Esophagus muscularis mucosa (tissue), 4 donors: ENCODE measurements at places on chromosomes 2 and 18. TPM values are rescaled to one million over a fixed set of nuclear protein-coding genes. Genes with fewer than 3 reads are reported as not detected.

- no peak for DNase-seq
These were observed 134.6 kb downstream of the TSN start for GRCh38 chr2:121890041-121890440.

DNA sequence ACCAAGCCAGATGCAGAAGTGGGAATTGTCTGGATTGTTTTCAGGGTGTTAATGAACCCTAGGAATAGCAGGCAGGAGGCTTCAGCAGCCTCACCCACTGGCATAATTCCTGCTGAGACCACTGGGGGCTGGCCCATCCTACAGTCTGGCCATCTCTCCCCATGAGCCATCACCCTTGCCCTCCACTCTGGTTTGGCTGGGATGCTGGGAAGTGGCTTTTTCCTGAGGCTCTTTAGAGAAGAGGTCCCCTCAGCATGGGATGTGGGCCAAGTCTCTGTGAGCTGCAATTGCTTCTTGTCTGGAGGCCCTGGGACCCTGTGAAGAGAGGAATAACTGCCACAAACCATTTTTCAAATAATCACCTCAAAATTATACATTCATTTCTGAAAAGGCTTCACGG, 4.0 kb downstream of the TCF7L1 start:
- no peak for DNase-seq

DNA sequence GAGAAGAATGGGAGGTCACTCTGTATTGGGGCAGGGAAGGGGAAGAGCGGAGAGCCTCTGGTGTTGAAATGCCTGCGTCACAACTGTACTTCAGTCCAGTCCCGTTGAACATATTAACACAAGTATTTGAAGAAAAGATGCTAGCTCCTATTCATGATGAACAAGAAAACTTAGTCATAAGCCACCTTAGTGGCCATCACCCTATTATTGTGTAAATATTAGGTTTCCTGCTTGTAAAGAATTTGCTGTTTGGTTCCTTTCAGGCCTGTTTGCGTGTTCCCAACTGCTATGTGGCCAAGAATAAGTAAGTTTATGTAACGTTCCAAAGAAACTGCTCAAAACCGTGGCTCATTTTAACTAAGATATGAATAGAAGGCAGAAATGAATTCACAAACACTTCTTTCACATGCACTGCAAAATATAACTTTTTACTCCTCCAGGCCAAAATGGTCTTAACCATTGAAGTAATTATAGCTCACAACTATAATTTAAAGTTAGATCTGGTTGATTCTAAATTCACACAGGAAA, 204.3 kb downstream of the ZNF385B start:
- DNase-seq = no peak

DNA sequence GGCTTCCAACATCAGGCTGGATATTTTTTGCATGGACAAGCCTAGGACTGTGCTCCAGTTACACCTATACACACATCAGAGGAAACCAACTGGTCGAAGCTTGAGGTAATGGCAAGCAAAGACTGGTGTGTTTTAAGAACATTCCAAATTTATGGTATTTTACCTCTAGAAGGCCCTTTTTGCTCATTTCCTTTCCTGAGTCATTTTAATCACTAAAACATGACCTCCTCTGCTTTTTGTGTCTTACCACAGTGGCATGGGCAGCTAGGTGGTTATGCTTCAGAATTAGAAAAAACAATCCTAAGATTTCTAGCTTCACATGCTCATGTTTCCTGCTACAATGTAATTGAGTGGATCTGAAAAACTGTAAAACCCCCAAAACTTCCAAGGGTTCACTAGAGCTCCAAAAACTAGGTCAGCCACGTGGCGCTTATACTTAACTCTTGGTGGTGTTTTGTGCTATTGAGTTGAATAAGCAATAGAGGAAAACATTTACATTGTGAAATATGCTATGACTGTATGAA, 30.6 kb upstream of the CHRNA1 start:
- no peak for DNase-seq

DNA sequence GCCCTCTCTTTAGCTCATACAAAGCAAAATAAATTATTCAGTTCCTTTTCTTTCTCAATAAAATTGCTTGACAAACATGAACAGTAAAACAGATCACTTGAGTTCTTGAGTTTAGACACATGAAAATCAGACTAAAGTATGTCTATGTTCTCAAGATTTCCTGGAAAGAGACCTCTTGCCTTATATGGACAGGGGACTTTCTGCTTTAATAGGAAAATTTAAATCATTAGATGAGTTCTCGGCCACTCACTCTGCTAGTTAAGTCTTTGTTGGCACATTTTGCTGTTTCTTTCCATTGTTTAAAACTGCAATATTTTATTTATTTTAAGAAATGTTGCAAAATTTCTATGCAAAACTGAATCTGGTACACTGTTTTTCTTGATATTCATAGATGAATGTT, 207.8 kb downstream of the RND3 start:
- no peak for DNase-seq

Gene PKP4
- 131 TPM for total RNA-seq

- no peak for DNase-seq
These were observed 23.9 kb downstream of the SPTBN1 start for GRCh38 chr2:54480025-54480424.

DNA sequence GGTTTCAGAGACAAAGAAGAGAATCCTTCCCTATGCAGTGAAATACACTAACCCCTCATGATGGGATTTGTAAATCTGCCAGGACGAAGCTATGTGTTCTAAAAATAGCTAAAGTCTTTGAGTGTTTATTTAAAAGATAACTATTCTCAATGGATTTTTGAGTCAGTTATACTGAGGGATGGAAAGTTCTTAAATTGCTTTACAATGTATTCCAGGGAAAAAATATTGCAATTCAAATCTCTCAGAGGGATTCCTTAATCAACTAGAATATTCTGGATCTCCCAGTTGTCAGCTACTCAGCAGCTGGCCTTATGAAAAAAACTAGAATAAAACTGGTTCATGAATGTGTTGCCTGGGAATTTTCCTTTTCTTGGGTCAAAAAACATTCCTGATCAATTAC, 312.4 kb downstream of the PLCL1 start:
- DNase-seq = no peak

DNA sequence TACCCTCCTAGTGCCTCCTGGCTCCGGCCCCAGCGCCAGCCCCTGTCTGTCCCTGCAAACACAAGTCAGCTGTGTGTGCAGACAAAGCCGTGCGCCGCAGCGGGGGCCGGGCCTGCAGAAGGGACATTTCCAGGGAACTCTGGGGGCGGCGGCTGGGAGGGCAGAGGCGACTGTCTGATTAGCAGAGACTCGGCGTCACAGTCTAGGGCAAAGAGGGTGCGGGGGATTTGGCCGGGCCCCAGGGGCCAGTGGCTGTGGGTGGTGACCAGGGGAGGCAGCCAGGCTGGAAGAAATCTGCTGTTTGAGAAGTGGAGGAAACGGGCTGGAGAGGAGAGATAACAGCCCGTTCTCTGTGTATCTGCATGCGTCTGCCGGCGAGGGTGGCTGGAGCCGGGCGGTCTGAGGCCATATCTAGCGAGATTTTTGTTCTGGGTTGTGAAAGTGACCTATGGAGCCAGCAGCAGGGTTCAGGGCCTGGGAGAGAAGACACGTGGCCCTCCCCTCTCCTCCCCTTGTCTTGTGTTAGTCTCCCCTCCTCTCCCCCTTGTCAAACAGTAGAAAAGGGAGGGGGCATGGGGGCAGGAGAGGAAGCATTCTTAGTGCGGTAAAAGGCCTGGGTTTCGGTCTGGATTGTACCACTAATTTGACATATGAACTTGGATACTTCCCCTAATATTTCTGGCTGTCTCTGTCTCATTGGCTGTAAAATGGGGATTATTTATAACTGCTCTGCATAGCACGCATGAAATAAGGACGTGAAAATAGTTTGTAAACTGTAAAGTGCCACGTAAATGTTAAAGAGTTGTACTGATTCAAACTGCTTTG, 169.4 kb downstream of the SMAD7 start:
- peak; percentile 93 for DNase-seq

Gene GKN2
- total RNA-seq = not detected

DNA sequence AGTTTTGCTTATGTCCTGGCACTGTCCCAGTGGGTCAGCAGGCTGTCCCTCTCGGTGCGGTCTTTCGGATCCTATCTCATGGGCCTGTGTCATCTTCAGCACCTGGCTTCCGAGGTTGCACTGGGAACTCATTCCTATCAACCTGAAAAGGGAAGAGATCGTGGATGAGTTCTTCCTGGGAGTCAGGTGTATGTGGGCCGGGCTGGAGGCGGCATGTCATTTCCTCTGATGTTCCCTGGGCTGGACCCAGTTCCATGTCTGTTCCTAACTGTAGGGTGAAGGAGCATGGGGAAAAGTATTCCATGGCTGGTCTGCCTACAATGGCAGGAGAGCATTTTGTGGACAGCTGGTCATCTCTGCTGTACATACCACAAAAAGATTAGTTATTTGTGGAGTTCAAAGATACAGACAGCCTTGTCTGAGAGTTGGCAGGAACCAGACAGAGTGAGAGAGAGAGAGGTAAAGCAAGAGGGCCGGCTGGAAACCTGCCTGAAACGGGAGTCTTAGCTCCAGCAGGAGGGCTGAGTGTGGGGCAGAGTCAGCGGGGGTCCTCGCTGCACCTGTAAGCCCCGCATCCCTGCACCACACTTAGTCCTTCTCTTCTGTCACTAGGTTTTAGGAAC, 25.2 kb downstream of the FAM228A start:
- DNase-seq = no peak

Gene MC4R
- total RNA-seq = 0.66 TPM

DNA sequence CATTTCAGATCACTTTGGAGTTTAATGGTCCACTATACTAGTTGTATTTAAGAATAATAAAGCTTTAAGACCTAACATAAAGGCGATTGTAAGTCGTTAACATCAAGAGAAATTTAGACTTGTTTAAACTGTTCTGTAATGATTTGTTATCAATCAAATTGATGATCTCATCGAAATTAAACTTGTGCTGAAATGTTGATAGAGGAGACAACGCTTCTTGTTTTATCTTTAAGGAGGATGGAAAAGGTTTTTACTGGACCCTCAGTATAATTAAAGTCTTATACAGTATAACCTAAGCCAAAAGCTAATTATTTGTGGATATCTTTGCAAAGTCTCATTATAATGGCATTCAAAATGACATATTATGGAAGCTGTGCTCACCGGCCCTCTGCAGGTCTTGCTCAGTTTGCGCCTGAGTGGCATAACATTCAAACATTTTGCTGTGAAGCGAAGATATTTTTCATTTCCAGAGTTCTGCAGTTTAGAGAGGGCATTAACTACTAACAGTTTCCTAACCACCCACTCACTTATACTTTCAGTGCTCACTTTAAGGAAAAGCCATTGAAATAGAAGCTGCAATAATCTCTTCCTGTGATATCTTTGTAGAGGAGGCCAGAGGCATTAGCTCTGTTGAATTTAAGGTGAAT, 1.4 kb upstream of the SERTAD2 start:
- DNase-seq = no peak

Gene IL1R2
- total RNA-seq = 7.4 TPM

- DNase-seq = no peak
These were observed 188.9 kb upstream of the TNP1 start for GRCh38 chr2:217048730-217049129.

DNA sequence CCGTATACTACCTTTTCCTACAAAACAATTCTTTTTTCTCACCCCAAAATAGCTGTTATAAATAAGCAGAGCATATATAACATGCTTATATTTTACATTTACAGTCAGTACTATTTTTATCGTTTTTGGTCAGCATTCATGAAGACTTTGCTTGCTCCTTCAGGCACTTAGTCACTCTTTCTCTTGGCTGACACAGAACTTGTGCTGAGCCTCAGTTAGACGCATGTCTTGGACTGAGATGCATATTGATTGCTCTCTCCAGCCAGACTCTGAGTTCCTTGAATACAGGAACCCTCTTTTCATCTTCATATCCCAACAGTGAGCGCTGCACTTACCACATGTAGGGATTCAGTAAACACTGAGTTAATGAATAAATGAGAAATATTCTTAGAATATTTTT, 158.3 kb downstream of the RTN4 start:
- no peak for DNase-seq

Gene CCBE1
- total RNA-seq = 11.1 TPM

DNA sequence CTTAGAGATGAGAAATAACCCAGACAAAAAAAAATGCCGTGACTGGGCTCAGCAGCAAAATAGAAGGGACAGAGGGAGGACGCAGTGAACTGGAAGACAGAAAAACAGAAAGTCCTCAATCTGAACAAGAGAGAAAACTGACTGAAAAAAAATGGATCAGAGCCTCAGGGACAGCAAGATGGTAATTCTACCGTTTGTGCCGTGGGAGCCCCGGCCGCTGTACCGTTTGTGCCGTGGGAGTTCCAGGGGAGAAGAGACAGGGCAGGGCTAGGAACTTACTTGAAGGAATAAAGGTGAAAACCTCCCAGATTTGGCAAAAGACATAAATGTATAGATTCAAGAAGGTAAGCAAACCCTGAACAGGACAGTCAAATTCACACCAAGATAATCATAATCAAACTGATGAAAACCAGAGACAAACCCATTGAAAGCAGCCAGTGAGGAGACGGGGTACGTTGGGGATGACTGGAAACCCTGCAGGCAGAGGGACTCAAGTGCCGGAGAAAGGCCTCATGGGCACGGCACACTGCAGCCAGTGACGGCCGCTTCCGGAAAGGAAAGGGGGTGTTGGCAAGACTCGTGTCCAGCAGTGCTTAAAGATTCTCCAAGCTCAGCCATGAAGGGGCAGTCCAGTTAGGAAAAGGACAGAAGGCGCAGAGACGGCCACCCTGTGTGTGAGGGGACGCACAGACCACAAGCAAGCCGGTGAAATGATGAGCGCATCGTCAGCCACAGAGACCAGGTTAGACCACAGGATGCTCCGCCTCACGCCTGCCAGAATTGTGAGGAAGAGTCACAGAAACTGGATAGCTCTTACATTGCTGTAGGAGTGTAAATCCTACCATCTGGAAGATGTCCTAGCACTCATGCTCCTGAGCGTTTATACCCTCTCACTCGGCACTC, 40.0 kb upstream of the NFATC1 start:
- DNase-seq = no peak

Gene UGT1A5
- not detected for total RNA-seq

GRCh38 chr2:45816272-45816671, 164.8 kb downstream of the PRKCE start:
- no peak for DNase-seq

GRCh38 chr2:5696404-5696944, 4.3 kb downstream of the SOX11 start:
- DNase-seq = peak; percentile 39

DNA sequence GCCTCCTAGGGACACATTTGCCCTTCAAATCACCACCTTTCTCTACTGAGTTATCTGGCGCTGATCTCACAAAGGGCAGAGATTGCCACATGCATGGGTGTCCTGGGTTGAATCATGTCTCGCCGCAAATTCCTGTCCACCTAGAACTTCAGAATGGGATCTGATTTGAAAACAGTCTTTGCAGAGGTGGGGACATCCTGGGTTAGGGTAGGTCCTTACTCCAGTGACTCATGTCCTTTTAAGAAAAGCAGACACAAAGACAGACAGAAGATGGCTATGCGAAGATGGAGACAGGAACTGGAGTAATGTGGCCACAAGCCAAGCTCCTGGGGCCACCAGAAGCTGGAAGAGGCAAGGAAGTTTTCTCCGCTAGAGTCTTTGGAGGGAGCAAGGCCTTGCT, 197.4 kb upstream of the SMIM21 start:
- DNase-seq = no peak

Gene FEV
- not detected for total RNA-seq

- DNase-seq = no peak
These were observed 124.8 kb downstream of the PARD3B start for GRCh38 chr2:204670124-204670523.

Gene RELCH
- total RNA-seq = 17.9 TPM
